ENCODE measurements at places on chromosomes 11 and 22.

DNA sequence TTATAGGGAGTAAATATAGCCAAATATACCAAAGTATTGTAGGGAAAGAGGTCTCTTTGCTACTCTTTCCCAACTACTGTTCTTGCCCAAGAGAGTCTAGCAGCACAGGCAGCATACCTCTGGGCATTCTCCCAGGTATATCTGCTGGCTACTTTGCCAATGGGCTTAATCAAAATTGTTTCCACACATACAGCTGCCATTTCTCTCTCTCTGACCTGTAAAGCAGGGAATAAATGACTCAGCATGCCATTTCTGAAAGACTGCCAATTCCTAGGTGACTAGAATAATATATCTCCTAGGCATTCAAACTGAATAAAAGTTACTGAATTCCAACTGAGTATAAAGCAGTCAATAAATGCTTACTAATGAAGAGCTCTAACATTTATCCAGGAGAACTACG lies 44.6 kb downstream of the RDX start:
- DNase-seq: no peak

- DNase-seq: no peak
These were observed 3.0 kb downstream of the TBRG1 start for GRCh38 chr11:124625504-124626168.

- no peak for DNase-seq
These were observed 10.8 kb downstream of the SOX10 start for GRCh38 chr22:37973271-37974170.

DNA sequence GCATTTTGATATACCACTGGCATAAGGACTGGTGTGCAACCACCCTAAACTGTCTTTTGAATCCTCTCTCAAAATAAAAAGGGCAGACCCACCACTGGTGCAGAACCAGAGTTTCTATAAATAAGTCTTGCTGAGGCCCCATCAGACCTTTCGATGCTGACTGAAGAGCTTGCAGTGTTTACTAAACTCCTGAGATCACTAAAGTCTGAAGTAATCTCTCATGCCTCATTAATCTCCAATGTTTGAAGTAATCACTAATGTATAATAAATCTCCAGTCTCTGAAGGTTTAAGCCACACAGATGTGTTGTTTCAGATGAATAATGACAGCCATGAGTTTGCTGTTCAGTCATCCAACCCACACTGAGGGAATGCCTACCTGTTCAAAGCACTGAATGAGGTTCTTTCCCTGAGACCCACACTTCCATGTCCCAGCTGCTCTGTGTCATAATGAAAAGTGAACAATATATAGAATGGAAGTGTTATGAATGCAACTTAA lies 50.6 kb upstream of the DEUP1 start:
- no peak for DNase-seq

DNA sequence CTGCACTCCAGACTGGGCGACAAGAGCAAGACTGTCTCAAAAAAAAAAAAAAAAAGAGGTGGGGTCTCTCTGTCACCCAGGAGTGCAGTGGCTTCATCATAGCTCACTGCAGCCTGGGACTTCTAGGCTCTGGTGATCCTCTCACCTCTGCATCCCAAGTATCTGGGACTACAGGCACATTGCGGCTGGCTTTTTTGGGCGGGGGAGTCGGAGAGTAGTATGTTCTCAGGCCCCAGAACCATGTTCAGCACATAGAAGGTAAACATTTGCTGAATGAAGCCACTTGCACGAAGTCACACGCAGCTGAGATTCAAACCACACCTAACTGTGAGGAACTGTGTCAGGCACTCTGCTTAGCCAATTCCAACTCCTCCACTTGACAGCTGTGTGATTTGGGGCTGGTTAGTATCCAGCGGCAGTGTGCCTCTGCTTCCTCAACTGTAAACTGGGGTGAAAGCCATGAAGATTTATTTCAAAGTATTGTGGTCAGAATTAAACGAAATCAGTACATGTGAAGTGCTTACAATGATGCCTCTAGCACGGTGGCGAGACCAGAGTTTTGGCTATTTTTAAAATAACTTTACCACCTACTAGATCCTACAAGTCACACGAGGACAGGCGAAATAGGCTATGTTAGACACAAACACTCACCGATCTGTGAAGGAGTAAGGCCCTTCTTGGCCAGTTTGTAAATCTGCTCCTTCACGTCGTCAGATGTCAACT lies 789 bp downstream of the RPS13 start:
- DNase-seq: no peak

DNA sequence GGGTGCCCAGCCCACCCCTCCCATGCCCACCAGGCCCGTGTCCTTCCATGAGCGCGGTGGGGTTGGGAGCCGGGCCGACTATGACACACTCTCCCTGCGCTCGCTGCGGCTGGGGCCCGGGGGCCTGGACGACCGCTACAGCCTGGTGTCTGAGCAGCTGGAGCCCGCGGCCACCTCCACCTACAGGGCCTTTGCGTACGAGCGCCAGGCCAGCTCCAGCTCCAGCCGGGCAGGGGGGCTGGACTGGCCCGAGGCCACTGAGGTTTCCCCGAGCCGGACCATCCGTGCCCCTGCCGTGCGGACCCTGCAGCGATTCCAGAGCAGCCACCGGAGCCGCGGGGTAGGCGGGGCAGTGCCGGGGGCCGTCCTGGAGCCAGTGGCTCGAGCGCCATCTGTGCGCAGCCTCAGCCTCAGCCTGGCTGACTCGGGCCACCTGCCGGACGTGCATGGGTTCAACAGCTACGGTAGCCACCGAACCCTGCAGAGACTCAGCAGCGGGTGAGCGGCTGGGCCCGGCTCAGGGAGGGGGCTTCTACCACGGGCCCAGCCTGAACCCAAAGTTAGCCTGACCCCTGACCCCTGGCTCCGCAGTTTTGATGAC lies 3.0 kb downstream of the PKP3 start:
- DNase-seq: no peak

- DNase-seq: no peak
These were observed 12.0 kb upstream of the MRGPRD start for GRCh38 chr11:68992743-68993255.

DNA sequence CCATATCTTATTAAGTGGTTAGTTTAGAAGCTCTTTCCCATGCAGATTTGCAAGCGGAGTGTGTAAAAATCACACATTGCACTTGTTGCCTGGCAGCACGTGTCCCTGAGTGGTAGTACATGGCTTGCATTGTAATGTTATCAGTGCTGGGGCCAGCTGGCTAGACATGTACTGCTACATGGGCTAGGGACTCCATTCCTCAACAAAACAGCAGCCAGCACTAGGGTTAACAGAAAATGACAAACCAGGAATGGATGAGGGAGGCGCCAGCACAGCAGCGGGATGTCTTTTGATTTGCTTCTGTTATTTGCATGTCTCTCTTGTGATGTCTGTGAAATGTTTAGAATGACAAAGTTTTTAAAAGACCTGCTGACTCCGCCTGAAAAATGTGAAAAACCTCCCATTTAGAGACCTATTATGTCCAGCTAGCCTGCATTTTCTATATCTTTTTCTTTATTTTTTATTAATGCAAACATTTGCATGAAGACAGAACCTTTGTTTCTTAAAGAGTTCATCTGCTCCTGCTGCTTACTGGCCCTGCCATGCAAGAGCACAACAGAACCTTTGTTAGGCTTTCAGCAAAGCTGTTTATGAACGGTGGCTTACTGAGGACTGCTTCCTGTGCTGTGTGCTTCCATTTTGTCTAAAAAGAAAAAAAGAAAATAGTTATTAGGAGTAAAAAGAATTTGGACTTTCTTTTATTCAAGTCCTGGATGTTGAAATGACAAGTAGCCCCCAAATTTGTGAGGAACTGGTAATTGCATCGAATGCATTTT lies 40.7 kb downstream of the CSTPP1 start:
- DNase-seq: no peak

DNA sequence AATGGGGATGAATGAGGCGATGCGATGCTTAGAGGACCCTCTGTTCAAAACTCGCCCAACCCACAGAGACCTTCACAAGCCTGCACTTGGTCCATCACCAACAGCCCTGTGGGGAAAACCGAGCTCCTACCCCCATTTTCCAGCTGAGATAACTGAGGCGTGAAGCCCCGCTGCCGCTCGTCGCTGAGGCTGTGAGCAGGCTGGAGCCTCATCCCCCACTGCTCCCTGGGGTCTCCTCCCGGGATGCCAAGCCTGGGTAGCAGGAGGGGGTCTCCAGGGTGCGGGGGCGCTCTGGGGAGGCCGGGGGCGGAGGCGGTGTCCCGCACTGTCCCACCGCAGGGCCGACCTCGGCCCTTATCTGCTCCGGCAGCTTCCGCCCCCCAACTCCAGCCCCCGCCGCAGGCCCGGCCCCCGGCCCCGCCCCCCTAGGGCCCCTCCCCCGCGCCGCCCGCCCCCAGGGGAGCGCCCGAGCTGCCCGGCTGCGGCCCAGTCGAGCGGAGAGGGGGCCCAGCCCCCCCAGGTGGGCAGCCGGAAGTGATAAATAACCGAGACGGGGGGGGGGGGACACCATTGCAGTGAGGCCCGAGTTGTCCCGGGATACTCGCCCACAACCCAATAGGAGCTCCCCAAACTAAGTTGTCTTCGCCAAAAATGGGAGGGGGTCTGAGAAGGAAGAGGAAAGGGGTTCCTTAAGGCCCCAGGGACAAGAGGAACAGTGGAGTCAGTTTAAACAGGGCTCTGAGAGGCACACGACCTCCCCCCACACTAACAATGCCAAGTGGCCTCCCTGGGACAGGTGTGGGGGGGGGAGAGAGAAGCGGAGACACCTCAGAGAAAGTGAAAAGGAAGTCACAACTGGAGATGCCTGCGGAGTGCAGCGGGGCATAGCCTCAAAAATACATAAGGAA lies 8.3 kb upstream of the SLC39A13 start:
- DNase-seq: no peak

DNA sequence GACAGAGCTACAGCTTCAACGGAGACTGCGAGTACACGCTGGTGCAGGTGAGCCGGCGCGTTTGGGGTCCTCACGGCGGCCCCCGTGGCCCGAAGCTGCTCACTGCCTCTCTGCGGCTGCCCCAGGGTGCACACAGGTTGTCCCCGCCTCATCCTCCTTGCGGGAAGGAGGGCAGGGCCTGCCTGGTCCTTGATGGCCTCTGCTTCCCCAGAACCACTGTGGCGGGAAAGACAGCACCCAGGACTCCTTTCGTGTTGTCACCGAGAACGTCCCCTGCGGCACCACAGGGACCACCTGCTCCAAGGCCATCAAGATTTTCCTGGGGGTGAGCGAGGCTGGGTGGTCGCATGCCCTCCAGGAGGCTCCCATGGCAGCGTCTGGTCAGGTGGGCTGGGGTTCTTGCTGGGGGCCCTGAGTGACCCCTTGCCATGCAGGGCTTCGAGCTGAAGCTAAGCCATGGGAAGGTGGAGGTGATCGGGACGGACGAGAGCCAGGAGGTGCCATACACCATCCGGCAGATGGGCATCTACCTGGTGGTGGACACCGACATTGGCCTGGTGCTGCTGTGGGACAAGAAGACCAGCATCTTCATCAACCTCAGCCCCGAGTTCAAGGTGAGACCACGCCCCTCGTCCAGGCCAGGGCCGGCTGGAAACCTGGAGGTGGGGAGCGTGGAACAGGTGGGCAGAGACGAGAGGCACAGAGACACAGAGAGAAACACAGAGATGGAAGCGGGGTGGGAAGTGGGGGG lies 19.4 kb downstream of the MUC5AC start:
- no peak for DNase-seq

- no peak for DNase-seq
These were observed 152.1 kb upstream of the ISX start for GRCh38 chr22:34913826-34914225.

All from activated CD8-positive, alpha-beta memory T cell treated with anti-CD3 and anti-CD28 coated beads for 1 hour (primary cell).